ENCODE measurements at places on chromosomes 11 and 22. TPM values are rescaled to one million over a fixed set of nuclear protein-coding genes. Genes with fewer than 3 reads are reported as not detected.

IL18BP gene
- total RNA-seq, result 5.6 TPM

PGGHG gene
- total RNA-seq, result 18.8 TPM

CPSF7 gene
- 39.1 TPM for total RNA-seq

PIH1D2 gene
- total RNA-seq, result 4.4 TPM

OR5P2 gene
- total RNA-seq, result not detected

UCP3 gene
- 0.17 TPM for total RNA-seq

RPLP2 gene
- total RNA-seq, result 422 TPM

TCN1 gene
- total RNA-seq, result not detected

Data from G401 (cell line).